ENCODE measurements at places on chromosomes 2 and 18. TPM values are rescaled to one million over a fixed set of nuclear protein-coding genes. Genes with fewer than 3 reads are reported as not detected.
A peak's percentile ranks its signal among the peaks of the same experiment; 100 is the strongest.

DNA sequence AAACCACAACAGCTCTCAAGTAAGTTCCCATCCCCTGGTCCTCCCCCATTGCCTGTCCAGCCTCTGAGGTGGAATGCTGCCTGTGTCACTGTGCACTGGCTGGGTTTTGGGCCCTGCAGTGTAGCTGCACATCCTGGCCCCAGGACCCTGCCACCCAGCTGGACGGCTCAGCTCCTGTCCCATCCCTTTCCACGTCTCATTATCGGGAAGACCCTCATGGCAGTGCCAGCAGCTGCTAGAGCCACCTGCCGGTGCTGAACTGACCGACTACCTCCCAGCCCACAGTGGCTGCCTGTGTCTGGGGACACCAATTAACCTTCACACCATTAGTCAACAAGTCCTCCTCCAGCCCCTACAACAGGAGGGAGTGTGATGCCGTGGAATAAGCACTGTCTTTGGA, 31.9 kb downstream of the ADCY3 start:
- no peak for DNase-seq

DNA sequence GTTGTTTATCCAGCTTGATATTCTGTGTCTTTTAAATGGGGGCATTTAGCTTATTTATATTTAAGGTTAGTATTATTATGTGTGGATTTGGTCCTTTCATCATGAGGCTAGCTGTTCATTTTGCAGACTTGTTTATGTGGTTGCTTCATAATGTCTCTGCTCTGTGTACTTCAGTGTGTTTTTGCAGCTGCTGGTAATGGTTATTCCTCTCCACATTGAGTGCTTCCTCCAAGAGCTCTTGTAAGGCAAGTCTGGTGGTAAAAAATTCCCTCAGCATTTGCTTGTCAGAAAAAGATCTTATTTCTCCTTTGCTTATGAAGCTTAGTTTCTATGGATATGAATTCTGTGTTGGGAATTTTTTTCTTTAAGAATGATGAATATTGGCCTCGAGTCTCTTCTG, 47.8 kb upstream of the NT5C1B start:
- DNase-seq: no peak

- no peak for DNase-seq
Observed at GRCh38 chr2:148303161-148303560, 282.3 kb downstream of the MBD5 start.

- no peak for DNase-seq
Observed at GRCh38 chr2:121144111-121144510, 140.9 kb downstream of the TFCP2L1 start.

CPO gene
- polyA plus RNA-seq: 0.46 TPM

- no peak for DNase-seq
Observed at GRCh38 chr2:205892665-205893259, 193.2 kb downstream of the INO80D start.

GRCh38 chr2:71802556-71802955, 345.1 kb downstream of the CYP26B1 start:
- no peak for DNase-seq

DNA sequence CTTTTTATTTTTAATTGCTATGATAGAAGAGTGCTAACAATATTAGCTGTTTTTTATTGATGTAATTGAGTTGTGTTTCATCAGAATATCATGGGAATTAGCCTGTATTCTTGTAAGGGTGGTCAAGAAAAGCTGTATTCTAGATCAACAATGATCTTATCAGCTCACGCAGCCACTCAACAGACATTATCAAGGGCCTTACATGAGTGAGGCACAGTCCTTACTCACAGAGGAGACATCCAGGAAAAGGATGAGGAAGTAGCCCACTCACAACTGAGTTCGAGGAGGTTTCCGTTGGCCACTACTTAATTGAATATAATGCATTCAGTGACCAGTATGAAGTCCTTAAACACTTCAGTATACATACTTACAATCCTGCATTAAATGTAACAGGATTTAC, 152.5 kb downstream of the AFF3 start:
- no peak for DNase-seq

HMSD gene
- 1.2 TPM for polyA plus RNA-seq

LMAN1 gene
- polyA plus RNA-seq: 94.7 TPM

GRCh38 chr2:192741889-192742288, 547.2 kb upstream of the TMEFF2 start:
- no peak for DNase-seq

CYS1 gene
- polyA plus RNA-seq: 17.4 TPM

DNA sequence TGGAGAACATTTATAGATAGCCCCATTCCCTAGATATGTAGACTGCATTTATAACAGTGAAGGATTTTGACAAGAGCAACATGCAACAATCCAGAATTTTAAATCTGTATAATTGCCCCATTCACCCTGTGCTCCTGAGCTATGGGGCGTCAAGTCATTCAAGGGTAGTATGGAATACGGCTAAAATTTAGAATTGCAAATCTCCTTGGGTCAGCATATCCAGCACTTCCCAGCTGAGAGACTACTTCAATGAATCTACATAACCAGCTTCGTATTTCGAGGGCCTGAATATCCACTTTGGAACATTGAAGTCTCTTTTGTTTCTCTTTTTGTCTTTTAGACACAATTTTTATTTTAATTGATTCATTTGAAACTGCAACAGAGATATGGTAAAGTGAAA, 28.4 kb upstream of the ACVR1C start:
- DNase-seq: no peak

- DNase-seq: peak; percentile 87
Observed at GRCh38 chr2:60555066-60555782, 1.8 kb upstream of the BCL11A start.

DNA sequence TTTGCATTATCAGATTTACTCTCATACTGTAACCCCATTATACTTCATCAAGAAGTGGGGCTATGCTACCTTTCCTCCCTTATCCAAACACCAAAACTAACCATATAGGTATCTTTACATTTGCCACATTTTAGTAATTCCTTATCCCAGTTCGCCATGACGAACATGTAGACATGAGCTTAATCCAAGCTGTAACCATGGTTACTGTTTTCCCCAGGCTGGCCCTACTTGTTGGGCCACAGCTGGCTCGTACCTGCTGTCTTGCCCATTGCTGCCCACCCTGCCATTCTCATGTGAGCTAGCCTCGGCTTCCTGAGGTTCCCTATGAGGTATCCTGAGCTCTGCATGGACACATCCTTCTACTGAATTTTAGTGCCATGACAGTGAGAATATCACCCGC, 117.7 kb downstream of the PARD3B start:
- no peak for DNase-seq

C2orf92 gene
- 26.3 TPM for polyA plus RNA-seq

MEP1B gene
- 0.07 TPM for polyA plus RNA-seq

DNA sequence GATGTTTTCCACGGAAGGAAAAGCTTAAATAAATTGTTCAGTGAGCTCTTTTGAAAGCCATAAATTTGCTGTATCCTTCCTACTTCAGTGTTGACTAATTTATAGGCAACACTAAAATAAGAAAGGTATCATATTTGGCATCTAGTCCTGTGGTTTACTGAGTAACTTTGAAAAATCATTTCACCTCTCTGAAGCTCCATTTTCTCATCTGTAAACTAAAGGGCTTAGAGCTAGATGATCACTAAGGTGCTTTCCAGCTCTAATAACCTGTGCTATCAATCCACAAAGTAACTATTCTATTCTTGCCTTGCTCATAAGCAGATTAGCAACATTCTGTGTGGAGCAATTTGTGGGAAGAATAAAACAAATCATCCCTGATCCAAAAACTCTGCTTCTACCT, 3.6 kb upstream of the MYOM1 start:
- no peak for DNase-seq

All from left lung (tissue), 14 donors.